ENCODE measurements at places on chromosomes 16 and 17.

DNA sequence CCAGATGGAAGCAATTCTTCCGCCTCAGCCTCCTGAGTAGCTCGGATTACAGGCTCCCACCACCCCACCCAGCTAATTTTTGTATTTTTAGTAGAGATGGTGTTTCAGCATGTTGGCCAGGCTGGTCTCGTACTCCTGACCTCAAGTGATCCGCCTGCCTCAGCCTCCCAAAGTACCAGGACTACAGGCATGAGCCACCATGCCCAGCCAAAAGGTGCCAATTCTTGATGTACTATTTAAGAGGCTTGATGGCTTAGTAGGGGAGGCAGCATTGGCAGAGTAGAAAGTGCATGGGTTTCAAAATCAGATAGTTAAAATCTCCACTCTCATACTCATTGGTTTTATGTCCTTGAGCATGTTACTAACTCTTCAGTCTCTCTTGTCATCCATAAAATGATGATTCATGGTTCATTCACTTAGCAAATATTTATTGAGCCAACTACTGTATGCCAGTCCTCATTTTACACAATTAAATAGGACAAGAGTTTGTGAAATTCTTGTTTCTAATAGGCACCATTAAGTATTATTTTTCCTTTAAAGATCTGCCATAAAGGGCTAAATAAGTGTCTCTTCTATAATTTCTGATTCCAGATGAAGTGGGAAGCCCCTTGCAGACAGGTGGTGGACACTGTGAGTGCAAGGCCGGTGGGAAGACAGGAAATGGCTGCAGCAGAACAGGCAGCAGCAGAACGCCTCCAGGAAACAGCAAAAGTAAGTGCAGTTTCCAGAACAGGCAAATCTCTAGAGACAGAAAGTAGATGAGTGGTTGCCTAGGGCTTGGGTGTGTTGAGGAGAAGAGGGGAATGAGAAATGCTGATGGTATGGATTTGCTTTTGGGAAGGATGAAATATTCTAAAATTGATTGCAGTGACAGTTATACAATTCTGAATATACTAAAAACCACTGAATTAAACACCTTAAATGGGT, 8.2 kb upstream of the RPL27 start:
- no peak for DNase-seq

- no peak for DNase-seq
These were observed 2.4 kb downstream of the JPH3 start for GRCh38 chr16:87604634-87605111.

GRCh38 chr16:57639172-57639887, 10.9 kb downstream of the ADGRG1 start:
- peak; percentile 26 for DNase-seq

DNA sequence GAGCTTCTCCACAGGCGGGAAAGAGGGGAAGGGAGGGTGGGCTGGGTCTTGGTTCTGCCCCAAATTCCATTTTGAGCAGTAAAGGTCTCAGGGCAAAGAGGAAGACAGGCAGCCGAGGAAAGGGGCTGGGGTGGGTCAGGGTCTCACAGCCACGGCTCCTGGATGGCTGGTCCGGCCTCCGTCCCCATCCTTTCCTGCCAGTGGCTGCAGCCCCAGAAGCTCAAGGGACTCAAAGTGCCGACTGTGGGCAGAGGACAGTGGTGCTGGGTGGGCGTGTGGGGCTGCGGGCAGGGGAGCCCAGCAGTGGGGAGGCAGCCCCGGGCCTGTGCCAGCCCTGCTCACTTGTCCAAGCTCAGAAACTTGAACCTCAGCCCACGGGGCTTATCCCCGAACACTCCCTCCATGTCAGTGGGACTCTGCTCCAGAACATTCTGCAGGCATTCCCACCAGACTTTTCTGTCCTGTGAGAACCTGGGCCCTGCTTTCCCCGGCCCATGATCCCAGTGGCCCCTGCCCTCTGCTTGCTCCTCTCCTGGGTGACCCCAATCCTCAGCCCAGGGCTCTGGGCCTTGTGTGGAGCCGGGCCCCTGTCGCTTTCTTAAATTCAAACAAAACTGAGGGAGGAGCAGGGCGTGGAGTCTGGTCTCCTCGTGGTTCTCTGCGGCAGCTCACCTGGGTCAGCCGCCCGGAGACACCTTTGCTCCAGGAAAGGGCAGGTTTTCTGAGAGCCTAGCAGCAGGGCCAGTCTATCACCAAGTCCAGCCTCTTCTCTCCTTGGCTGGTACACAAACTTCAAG, 117.8 kb upstream of the METRNL start:
- DNase-seq = no peak

DNA sequence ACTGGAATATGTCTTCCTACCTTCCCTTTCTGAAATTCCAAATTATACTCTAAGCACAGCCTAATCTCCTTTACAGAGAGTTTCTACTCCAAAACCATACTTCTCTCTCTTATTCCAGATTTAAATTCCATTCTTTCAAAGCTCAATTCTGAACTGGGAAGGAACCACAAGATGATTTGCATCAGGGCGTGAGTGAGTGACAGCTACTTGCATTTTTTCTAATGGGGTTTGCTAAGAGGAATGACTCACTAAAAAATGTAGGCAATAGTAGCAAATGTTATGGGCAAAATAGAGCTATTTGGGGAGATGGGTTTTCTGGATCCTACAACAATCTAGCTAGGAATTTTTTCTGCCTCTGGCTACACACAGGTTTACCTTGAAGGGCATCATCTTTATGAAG, 244.6 kb upstream of the PSMD7 start:
- DNase-seq = no peak

- DNase-seq = no peak
These were observed 126.0 kb downstream of the KCNJ2 start for GRCh38 chr17:70295329-70295728.
